Endothelial cell of umbilical vein (primary cell): ENCODE measurements at places on chromosomes 13 and 19. TPM values are rescaled to one million over a fixed set of nuclear protein-coding genes. Genes with fewer than 3 reads are reported as not detected.

Gene COX6B1
- total RNA-seq, result 300 and 327 TPM in 2 replicates

Gene ATXN8OS
- total RNA-seq, result not detected in 2 replicates

Gene DENND1C
- not detected in 2 replicates for total RNA-seq

Gene FFAR3
- not detected in 2 replicates for total RNA-seq

Gene KIR2DL4
- total RNA-seq, result not detected in 2 replicates

Gene GAS6
- 69.2 and 84.4 TPM in 2 replicates for total RNA-seq

Gene DAND5
- total RNA-seq, result 0.20 and 0.28 TPM in 2 replicates

Gene PLEKHG2
- 74.1 TPM in 2 replicates for total RNA-seq

Gene DPF1
- total RNA-seq, result 3.9 and 5.0 TPM in 2 replicates

Gene PLD3
- 166 and 172 TPM in 2 replicates for total RNA-seq

Gene ZNF729
- total RNA-seq, result not detected in 2 replicates

Gene ZNF581
- 27.8 and 31.4 TPM in 2 replicates for total RNA-seq

Gene THSD8
- total RNA-seq, result 13.2 and 15.9 TPM in 2 replicates

Gene CGB1
- not detected in 2 replicates for total RNA-seq

Gene IL12RB1
- total RNA-seq, result not detected in 2 replicates

Gene SLC25A41
- 0.39 TPM in 1 of 2 replicates, not detected in the other for total RNA-seq

Gene PRR20B
- not detected in 2 replicates for total RNA-seq

Gene COX7A1
- total RNA-seq, result 26.8 and 35.2 TPM in 2 replicates
